H7 (cell line): ENCODE measurements at places on chromosomes 2 and 18.

- no peak for DNase-seq
Observed at GRCh38 chr18:38932752-38933151, 1367.2 kb upstream of the CELF4 start.

GRCh38 chr2:464562-465309 is 176.8 kb upstream of the ALKAL2 start:
- no peak for DNase-seq

GRCh38 chr2:236685361-236685760 is 115.7 kb downstream of the ACKR3 start:
- DNase-seq, result no peak

DNA sequence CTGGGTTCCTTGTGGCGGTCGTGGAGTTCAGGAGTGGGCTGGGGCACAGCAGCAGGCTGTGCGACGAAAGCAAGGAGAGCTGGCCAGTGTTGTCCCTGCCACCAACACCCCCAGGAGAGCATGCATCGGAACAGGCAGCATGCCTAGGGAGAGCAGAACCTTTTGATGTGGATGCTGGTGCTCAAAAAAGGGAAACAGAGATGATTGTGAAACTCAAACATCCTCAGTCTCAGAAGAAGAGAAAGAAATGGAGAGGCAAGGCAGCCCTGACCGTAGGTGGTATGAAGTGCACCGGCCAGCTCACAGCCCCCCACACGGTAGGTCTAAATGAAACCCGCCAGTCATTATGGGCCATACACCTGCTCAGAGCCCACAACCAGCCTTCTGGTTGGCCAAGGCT is 253.4 kb downstream of the GBX2 start:
- DNase-seq, result no peak

DNA sequence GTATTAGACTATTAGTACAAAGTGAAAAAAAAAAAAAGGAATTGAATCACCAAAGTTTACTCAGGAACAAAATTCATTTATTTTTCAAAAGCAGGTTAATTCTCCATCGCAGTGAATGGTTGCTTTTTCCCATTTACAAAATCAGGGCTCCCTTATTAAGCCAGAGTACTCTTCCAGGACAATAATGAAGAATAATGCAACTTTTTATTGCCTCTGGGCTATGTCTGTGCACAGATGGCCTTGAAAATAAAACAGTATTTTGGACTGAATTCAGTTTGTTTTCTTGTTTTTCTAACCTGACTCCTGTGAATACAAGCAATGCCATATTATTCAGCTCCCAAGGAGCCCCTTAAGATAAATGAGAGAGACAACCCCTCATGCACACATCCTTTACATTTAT is 246.8 kb downstream of the KCNS3 start:
- no peak for DNase-seq

DNA sequence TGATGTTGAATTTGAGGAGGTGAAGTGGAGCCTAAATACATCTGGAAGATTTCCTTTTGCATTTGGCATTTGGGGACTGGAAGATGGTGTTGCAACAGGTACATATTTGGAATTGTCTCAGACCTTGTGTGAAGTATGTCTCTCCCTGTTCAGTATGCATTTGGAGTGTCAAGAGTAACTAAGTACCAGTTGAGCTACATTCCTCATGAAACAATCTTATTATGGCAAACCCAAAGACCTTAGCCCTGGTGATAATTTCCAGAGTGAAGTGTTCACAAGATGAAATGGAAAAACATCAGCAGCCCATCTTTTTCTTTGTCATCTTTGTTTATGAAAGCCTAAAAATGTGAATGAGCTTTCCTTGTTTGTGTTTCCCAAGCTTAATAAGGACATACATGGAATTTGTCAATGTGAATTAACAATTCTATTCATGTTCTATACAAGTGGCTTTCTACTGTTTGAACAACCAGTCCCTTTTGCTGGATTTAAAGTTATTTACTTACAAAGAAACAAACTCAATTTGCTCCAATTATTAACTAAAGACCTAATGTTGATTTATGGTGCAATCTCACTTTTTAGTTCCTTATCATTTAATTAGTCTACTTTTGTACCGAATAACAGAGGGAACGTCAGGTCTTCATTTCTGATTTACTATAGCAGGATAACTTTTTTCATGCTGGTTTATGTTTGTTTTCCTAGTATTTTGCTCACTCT is 42.1 kb upstream of the PPP1R1C start:
- no peak for DNase-seq

- no peak for DNase-seq
Observed at GRCh38 chr2:144456680-144457079, 63.2 kb downstream of the ZEB2 start.

DNA sequence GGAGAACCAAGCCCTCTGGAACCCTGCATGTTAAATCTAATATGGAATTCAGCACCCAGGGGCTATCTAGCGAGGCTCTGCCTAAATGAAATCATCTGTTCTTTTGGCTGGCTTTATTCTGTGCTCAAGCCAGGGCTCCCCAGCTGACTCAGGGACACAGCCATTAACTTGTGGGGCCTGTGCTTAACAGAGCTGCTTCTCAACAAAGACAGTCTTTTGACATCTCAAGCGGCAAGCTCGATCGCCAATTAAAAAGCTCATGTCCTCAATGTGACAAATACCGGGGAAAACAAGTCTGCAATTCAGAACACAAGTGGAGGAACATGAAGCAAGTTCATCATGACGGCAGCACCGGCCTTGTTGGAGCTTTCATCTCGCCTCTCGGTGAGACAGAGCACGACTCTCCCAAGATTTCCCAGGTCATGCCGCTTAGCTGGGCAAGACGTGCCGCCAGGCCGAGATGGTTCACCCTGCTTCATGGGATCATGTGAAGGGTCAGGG is 64.9 kb downstream of the KLHL29 start:
- DNase-seq, result no peak

DNA sequence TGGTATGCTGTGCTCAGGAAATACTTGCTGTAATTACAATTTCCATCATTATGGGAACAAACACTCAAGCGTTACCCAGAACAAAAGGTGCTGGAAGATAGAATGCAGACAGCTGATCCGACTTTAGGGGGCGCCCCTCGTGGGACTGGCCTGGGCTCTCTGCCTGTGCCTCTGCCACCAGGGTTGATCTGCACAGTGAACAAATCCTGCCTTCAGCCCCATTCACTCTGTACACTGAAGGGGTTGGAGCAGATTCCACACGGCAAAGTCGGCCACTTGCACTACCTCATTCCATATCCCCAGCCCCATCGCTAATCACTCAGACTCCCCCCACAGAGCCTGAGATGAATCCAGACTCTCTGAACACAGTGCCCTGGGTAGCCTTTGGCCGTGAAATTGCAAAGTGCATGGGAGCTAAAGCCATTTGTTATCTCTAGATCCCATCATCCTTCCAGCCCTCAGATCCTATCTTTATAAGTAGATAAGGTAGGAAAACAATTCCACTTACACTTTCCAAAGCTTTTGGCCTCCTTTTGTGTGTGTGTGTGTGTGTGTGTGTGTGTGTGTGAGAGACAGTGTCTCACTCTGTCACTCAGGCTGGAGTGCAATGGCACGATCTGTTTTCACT is 69.3 kb downstream of the INPP5D start:
- peak; percentile 82 for DNase-seq

DNA sequence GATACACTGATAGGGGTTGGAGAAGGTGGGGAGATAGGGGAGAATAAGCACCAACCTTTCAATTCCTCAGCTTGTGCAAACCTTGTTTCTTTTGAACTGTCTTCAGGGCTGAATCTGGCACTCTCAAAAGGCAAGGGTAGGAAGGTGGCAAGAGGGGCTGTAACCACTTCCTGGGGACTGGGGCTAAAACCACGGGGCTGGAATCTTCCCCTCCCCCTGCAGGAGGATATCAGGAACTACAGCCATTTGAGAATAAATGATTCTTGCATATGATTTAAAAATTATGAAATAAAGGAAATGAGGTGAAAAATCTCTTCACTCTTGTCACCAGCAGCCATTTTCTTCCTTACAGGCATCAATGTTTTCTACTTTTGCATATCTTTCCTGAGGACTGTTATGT is 50.8 kb downstream of the ATOH8 start:
- peak; percentile 87 for DNase-seq

- no peak for DNase-seq
Observed at GRCh38 chr2:7895289-7895688, 786.6 kb upstream of the ID2 start.

GRCh38 chr2:218991674-218992168 is 1.5 kb downstream of the CRYBA2 start:
- peak; percentile 72 for DNase-seq

GRCh38 chr2:198326431-198326830 is 522.0 kb downstream of the PLCL1 start:
- no peak for DNase-seq

DNA sequence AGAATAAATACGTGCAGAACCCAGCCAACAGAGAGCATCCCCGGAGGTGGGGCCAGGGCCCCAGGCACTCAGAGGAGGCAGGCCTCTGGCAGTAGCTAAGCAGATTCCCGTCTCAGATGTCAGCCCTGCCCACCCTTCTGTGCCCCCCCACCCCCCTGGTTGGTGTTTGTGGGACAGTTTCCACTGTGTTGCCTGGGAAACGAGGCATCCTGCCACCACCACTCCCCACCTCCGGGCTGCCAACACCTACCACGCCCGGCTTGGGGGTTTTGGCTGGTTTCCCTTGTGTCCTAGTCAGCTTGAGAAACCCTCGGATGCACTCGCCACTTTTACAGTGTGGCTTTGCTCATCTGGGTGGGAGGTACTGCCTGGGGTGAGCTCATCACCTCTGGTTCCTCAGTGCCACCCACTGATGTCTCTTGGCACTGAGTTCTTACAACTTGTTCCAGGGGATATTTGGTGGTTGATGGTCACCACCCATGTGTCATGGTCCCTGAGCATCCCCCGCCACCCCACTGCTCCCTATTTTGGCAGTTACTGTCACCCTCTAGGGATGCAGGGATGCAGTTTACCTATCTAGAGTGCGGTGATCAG is 72.4 kb upstream of the YWHAQ start:
- peak; percentile 49 for DNase-seq

- no peak for DNase-seq
Observed at GRCh38 chr2:162215162-162215561, 28.1 kb downstream of the FAP start.

- DNase-seq, result no peak
Observed at GRCh38 chr2:133812826-133813617, 244.8 kb upstream of the NCKAP5 start.

DNA sequence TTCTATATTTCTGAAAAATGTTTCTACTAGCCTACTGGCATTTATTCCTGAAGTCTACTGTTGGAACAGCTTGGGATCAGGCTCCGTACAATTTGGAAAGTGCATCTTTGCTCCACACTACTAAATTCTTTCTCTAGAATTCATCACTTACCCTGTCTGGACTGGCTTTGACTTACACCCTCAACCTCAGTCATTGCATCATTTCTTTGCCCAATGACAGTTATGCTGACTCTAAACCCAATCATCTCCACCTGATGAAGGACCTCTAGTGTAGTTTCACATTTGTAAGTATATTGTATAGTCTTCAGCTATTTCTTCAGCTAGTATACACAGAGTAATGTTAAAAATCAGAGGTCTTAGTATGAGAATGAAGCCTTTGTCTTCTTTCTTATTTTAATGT is 359.6 kb upstream of the MC4R start:
- DNase-seq, result no peak

DNA sequence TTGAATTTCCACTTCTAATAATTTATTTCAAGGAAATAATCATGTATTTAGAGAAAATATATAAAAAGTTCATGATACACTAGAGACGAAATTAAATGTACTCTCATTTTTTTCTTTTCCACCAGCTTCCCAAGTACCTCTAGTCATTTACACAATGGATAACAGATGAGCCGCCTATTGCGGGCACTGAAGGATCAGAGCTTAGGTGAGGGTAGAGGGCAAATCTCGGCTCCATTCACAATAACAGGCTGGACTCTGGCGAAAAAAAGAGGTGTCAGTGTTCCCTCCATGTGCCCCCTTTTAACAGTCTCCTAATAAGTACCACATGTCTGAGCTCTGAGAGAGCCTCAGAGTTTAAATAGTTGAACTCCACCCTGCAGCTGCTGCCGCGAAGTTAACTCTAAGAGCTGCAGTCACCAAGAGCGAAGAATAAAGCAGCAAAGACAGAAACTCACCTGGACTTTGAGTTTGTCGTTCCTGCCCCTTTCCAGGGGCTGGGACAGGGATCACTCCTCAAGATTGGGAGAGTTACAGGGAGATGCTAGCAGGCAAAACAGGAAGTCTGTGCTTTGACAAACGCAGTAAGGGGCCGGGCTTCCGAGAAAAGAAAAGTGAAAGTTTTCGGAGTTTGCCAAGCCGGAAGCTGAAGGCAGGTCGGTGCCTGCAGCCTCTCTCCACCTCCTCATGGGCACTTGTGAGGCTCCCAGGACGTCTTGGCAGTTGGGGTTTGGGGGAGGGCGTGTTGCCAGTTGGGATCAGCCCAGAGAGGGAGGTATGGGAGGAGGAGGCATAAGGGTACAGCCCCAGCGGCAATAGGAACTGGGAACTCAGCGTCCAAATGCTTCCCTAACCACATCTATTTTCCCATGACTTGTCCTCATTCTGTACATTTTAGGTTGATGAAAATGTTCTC is at the start of gene SP110:
TSS of gene SP110 (minus strand) at position 566 of the 913 bp plus-strand sequence. CDS start 3,057 bp downstream, outside the sequence.
- DNase-seq, result peak; percentile 30

GRCh38 chr2:203685789-203686420 is 20.5 kb upstream of the CD28 start:
- no peak for DNase-seq

- no peak for DNase-seq
Observed at GRCh38 chr2:239244625-239245024, 156.2 kb downstream of the HDAC4 start.

DNA sequence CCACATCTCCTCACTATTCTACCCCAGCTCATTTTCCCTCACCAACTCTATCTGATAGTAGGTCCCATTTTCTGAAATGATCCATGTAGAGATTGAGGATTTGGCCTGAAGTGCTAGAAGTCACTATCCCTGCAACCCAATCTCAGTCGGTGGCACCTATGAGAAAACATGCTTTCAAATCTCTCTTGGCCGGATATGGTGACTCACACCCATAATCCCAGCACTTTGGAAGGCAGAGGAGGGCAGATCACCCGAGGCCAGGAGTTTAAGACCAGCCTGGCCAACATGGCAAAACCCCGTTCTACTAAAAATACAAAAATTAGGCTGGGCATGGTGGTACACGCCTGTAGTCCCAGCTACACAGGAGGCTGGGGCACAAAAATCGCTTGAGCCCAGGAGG is 19.1 kb upstream of the MARCHF4 start:
- DNase-seq, result no peak

DNA sequence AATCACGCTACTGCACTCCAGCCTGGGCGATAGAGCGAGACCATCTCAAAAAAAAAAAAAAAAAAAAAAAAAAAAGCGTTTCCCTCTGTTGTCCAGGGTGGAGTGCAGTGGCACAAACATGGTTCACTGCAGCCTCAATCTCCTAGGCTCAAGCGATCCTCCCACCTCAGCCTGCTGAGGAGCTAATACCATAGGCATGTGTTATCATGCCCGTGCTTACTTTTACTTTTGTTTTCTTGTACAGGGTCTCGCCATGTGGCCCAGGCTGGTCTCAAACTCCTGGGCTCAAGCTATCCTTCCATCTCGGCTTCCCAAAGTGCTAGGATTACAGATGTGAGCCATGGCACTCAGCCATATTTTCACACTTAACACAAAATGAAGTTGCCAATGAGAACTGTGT is 37.5 kb downstream of the PSME4 start:
- DNase-seq, result no peak

GRCh38 chr2:141317986-141318385 is 812.8 kb downstream of the LRP1B start:
- no peak for DNase-seq

GRCh38 chr2:9644603-9645002 is 13.8 kb upstream of the YWHAQ start:
- no peak for DNase-seq
